Memory B cell (primary cell): ENCODE measurements at places on chromosomes 11 and 22.
A peak's percentile ranks its signal among the peaks of the same experiment; 100 is the strongest.

- DNase-seq = no peak
These were observed 404.9 kb downstream of the NXPE2 start for GRCh38 chr11:115083144-115083806.

GRCh38 chr22:18121954-18122554 is 11.4 kb downstream of the TUBA8 start:
- no peak for DNase-seq

GRCh38 chr22:23137905-23138561 is 3.8 kb downstream of the RSPH14 start:
- peak; percentile 60 for DNase-seq

DNA sequence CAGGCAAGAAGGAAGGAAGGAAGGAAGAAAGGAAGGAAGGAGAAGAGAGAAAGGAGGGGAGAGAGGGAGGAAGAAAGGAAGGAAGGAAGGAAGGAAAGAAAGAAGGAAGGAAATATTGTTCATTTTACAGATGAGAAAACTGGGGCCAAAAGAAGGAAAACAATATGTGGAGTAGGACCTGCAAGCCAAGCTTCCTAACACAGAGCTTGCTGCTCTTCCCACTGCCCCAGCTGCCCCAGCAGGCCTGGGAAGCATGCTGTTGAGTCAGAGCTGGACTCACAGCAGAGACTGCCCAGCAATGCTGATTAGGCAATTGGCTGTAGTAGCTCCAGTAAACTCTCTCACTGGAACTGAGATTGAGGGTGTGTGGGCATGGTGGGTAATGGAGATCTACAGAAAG is 42.6 kb upstream of the SMCO4 start:
- no peak for DNase-seq

DNA sequence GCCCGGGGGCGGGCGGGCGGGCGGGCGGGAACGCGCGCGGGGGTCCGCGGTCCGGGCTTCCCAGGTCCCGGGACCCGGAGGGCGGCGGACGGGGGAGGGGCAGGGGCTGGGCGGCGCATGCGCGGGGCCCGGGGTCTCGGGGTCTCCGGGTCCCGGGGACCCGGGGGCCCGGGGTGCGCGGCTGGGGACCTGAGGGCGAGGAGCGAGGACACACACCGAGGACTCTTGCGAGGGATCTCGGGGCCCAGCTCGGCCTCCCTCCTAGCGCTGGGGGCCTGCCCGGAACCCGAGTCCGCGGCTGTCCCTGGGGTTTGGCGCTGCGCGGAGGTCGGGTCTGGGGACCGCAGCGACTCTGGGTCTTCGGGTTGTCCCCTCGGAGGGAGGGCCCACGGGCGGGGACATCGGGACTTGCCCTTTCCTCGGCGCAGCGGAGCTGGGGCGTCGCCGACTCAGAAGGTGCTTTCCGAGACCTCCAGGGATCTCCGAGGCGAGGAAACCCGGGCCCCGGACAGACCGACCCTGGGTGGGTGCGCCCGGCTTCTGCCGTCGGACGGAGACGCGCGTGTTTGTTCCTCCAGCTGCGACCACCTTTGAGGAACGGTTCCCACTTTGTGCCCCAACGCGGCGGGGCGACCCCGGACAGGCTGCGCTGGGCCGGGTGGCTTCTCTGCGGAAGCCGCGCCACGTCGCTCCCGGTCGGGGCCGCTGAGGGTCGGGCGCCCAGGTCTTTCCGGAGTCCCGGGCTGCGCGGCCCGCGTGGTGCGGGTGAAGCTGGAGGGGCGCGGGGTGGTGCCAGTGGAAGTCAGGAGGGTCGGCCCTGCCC is 540 bp downstream of the PPARA start:
- peak; percentile 71 for DNase-seq
